Kidney epithelial cell (primary cell): ENCODE measurements at places on chromosomes 12 and 14. TPM values are rescaled to one million over a fixed set of nuclear protein-coding genes. Genes with fewer than 3 reads are reported as not detected.

- DNase-seq = no peak
Observed at GRCh38 chr12:127723251-127723650, 543.7 kb upstream of the TMEM132C start.

DNA sequence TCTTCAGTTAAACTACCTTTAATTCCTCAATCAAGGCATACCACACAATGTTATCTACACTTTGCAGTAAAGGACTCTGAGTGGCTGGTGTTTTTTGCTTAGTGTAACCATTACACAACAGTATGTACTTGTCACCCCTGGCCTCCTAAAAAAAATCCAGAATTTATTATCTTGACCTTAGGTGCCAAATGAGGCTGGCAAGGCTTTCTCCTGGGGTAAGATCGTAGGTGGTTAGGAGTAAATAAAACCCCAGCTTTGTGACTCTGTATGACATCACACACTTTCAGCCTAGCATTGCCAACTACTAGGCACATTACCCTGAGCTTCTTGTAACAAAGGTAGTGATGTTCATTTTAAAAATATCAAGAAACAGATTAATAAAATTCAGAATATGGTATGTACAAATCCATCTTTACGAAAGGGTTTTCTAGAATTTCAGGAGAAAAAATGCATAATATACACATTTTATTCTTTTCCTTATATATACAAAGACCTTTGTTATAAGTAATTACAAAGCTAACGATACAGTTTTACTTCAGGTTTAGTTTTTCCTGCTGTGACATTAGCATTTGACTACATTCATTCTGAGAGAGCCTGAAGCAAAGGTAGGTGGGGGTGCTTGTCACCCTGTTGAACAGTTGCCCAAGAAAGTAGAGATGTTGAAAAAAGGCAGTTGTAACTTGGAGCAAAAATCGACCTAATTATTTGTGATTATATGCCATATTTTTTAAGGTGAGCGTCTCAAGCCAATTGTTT lies 13.5 kb downstream of the TCL1A start:
- DNase-seq = no peak

GRCh38 chr12:113818283-113818682 lies 147.8 kb downstream of the RBM19 start:
- DNase-seq = no peak

DNA sequence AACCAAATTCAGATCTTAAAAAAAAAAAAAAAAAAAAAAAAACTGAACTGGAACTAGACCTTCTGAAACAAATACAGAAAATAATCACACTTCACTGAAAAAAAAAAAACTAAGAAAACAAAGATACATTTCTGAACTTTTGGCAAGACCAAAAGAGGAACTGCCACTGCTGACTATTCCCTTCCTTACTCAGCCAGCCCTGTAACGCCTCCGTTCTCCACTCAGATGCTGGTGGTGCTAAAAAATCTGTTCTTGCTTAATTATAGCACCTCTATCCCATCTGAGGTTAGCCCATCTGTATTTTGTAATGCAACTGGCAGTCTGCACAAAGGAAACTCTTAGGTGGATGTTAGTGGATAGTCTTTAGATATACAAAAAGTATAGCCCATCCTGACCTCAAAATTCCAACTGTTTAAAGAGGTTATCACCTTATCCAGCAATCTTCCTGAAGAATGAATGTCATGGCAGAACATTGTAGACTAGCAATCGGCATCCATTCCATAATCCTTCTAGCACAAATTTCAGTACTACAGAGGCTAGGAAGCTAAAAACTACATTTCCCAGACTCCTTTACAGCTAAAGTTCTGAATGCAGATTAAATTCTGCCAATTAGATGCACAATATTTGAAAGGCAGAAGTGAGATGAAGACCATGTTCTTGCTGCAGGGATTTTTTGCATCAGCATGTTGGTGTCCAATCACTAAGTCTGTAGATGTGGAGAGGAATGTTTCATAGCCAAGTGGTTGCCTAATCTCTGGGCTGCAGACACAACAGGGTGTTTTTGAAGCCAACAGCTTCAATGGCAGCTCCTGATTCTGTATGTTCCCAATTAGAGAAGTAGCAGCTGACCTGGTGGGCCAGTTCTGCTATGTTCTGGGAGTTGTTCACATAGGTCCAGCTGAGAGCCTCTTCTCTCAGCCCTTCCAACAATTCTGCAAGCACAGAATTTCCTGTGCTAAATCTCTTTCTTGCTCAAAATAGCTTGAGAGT lies 5.7 kb downstream of the MAP3K9 start:
- DNase-seq = no peak

DNA sequence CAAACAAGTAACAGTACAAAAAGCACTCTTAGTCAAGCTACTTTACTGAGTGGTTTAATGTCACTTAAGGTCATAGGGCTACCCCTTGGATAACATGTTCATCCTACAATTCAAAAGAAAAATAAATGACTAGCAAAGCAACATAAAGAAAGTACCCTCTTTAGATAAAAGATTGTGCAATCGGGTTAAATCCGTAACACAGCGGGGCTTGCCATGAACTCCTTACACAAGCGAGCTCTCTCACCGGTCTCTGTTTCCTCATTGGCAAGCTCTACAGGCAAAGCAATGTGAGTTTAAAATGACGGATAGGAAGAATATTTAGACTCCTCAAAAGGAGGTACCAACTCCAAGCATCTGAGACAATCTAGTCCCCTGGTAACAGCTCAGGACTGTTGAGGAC lies 140.6 kb downstream of the EGLN3 start:
- no peak for DNase-seq

DNA sequence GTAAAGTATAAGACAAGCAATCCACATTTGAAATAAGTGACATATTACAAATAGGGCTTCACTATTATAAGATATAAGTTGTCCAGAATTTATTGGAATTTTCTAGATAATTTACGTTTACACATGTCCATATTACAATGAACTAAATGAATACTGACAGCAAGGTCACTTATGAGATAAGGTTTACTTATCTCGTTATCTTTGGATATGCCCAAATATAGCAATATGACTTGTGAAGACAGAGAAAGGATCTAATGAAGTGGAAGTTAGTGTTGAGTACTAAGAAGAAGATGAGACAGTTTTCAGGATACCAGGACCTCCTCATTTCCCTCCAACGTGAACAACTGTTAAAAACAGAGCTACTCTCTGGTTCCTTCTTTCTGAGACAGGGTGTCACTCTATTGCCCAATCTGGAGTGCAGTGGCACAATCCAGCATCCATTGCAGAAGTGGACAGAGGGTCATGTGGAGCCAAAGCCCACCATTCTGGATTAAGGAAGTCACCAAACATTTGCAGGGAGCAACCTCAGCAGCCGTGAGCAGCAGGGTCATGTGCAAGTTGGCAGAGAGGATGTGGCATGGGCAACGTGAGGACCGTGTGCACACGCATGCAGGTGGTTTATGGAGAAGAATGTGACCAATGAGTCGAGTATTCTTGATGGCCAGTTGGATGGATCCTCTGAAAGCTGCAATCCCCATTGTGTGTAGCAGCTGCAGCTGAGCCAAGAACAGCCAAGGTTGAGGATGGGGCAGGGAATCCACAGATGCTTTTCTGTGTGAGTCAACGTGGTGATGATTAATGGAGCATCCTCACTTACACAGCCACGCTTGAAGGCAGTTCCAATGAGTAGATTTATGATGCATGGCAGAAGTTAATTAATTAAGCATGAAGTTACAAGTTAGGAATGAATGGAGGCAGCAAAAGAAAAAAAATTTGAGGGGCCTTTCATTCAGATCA lies 111.0 kb downstream of the BICD1 start:
- peak; percentile 98 for DNase-seq

GRCh38 chr14:64979336-64980074 lies 7.2 kb upstream of the FNTB start:
- no peak for DNase-seq

DNA sequence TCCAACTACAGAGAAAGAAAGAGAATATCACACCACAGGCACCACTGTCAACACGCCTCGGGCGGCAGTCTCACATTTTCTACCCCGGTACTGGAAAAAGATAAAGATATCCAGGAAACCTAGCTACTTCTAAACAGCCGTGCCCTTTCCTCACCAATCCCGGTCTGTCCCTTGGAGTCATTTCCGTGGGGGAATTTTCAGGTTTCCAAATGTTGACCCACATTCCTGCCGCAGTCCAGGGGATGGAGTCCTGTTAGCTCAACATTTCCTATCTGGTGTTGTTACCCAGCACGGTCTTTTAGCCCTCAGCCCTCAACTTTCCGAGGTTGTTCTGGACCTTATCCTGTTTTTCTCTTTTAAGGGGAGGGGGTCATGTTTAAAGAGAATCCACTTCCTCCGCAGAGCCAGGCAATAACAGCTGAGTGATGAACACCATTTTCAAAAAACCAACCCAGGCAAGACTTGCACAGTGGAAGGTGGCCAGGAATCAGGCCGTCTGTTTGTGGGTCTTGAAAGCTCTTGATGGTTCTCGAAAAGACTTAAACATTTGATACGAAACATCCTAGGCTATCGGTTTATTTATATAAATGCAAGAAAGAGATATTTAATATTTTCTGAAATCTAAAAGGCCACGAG lies 4.6 kb downstream of the SSH1 start:
- no peak for DNase-seq

DNA sequence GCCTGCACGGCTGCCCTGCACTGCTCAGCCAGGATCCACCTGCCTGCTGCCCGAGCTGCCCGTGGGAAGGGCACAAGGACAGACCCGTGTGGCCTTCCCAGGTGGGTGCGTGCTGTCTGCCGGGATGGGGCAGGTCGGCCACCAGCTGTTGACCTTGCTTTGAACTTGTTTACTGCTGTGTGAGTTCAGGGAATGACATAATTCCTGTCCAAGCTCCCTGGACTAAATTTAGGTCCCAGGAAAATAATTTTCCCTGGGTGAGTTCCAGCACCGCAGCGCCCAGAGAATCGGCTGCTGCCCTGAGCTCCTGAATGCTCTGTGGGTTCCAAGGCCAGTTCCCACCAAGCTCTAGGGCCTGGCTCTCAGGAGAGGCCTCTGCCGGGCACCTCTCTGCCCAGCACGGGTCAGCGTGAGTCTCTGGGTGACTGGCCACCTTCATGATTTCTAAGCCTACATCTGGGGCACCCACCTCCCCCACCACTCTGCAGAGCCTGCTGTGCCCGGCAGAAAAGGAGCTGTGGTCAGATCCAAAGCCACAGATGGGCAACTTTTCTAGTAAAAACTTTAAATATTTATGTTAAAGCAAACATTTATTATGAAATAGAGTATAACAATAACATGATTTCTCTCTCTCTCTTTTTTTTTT lies 27.2 kb upstream of the MLXIP start:
- no peak for DNase-seq

- DNase-seq = no peak
Observed at GRCh38 chr14:61472801-61473376, 151.5 kb downstream of the PRKCH start.

GRCh38 chr14:79265366-79265946 lies 945.8 kb downstream of the DIO2 start:
- no peak for DNase-seq

DNA sequence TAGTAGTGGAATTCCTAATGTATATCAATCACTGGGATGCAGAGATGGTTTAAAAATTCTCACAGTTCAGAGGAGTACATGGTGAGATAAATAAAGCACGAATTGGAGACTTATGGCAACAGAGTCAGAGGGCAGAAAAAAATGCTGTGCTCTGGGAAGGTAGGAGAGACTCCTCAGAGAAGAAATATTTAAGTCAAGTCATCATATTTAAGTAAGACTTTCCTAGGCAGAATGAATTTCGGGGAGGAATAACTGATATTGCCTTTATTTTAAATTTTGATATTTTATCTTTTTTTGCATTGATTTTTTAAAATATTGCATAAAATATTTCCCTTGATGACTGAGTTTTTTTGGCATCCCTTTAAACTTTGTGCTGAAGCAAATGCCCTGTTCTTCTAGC lies 67.4 kb downstream of the OTOGL start:
- DNase-seq = no peak

- no peak for DNase-seq
Observed at GRCh38 chr12:116582610-116583009, 23.4 kb downstream of the MAP1LC3B2 start.

- DNase-seq = no peak
Observed at GRCh38 chr14:100076133-100076532, 10.9 kb downstream of the EVL start.

DNA sequence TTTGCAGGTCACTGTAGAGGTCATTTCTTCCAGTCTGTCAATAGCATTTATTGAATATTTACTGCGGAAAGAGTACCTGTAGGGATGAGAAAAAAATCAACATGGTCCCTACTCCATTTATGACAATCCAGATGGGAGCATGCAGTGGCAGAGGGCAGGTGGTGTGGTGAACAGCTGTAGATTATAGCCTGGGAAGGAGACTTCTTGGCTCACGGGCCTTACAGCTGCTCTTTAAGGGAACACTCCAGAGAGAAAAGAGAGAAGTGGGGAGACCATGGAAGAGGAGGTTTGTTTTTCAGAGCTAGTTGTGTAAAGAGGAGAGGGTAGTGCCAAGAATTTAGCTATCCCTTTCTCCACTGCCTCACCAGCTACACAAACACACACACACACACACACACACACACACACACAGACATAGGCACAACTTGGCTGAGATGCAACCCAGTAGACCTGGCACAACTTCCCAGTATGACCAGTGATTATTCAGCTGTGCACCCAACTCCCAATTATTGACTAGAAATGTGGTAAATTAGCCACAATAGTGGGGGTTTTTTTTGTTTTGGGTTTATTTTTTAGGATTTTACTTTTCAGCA lies 41.0 kb downstream of the GPHB5 start:
- DNase-seq = no peak

DNA sequence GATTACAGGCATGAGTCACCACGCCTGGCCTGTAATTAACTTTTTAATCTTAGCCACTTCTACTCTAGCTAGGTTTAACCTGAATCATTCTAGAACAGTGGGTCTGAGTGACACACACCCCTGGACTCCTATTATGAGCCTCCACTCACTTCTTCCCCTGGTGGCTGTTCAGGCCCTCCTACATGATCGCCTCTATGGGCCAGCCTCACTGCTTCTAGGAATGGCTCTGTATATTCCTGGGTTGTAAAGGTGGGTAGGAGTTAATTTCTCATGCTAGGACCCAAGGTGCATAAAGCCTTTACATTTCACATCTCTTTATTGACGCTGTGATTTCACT lies 8.0 kb upstream of the RNU6-8 start:
- DNase-seq = no peak

DNA sequence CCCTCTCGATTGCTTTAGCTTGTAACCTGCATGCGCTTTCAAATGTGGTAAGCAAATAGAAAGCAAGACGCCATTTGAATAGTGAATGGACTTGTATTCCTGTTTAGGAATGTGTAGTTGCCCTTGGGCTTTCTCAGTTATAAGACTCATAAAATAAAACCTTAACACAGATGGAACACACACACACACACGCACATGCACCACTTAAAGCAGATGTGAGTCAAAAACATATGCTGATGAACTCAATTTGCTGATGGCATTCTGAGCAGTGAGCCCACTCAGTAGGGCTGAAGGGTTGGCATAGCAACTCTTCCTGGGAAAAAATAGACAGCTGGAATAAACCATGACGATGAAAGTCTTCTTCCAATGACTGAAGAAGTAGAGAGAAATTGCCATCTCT lies 360.5 kb downstream of the APAF1 start:
- no peak for DNase-seq

- DNase-seq = no peak
Observed at GRCh38 chr12:66449531-66449930, 147.2 kb downstream of the HELB start.

- DNase-seq = no peak
Observed at GRCh38 chr14:23171222-23171975, 12.1 kb downstream of the SLC7A8 start.

The GPR132 gene
- 1.7 and 1.9 TPM in 2 replicates for total RNA-seq

The SUSD6 gene
- total RNA-seq = 49.0 TPM in 2 replicates

The EFS gene
- 10.8 and 15.4 TPM in 2 replicates for total RNA-seq

The NTF3 gene
- total RNA-seq = 0.34 TPM in 1 of 2 replicates, not detected in the other

The RDH5 gene
- total RNA-seq = 3.6 and 4.7 TPM in 2 replicates

The ZNF891 gene
- total RNA-seq = 0.63 and 0.82 TPM in 2 replicates

The GPR162 gene
- 0.21 and 0.75 TPM in 2 replicates for total RNA-seq

The STYX gene
- total RNA-seq = 11.8 and 12.6 TPM in 2 replicates

The TDRD9 gene
- total RNA-seq = 6.5 and 7.3 TPM in 2 replicates

The ARHGEF25 gene
- total RNA-seq = 2.3 and 2.4 TPM in 2 replicates
